ENCODE measurements at places on chromosomes 12 and 14.

DNA sequence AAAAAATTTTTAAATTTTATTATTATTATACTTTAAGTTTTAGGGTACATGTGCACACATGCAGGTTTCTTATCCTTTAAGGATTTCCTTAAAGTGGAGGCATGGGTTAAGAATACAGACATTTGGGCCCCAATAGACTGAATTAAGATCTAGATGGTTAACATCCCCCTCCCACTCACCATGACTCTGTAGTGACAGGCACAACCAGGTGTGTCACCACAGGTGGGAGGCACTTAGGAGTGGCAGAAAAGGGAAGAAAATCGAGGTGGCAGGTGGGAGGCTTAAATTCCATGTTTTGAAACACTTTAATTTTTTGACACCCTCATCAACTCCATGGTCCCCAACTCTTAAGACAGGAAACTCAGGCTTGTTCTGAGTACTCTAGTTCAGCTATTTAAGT is 37.6 kb upstream of the GRIP1 start:
- DNase-seq: no peak

GRCh38 chr12:86724716-86725115 is 468.5 kb upstream of the MGAT4C start:
- no peak for DNase-seq

- DNase-seq: no peak
Measured at GRCh38 chr12:30829876-30830275, 75.1 kb upstream of the CAPRIN2 start.

- no peak for DNase-seq
Measured at GRCh38 chr12:69633061-69633460, 22.4 kb upstream of the LRRC10 start.

DNA sequence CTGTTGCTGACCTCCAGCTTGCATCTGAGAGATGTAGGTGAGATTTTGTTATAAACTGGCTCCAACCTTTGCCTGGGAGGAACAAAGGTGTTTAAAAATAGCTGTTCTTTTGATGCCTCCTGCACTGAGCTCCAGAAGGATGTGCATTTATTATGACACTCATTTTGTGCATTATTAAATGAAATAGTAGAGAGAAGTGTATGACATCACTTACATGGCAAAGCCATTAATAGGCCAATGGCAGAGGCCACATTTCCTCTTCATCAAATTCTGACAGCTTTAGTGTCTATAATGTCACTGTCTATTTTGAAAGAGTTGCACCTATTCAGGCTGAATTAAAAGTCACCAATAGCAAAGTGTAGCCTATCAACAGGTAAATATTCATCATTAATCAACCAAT is 564.6 kb downstream of the FLRT2 start:
- no peak for DNase-seq

- DNase-seq: no peak
Measured at GRCh38 chr12:111034886-111035577, 114.7 kb upstream of the MYL2 start.

GRCh38 chr12:118356809-118357256 is 15.9 kb downstream of the TAOK3 start:
- DNase-seq: peak; percentile 95

DNA sequence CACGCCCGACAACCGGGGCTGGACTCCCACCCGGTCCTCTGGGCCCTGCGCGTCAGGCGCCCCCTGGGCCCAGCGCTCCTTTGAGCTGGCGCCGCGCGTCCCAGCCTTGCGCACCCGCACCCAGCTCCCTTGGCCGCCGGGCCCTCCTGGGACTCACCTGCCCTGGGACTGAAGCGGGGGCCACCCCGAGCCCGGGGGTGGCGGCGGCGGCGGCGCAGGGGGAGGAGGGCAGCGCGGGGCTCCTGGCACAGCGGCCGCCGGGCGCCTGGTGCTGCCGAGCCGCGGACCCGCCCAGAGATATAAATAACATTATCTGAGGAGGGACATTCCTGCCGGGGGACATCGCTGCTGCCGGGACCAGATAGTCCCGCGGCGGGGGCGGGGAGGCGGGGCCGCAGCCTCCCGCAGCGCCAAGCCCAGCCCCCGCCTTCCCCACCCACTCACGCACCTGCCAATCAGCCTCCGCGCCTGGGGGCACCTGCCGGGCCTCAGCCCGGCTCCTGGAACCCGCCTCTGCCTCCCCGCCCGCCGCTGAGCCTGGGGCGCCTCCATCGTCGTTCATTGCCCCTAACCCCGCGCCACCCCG is at the start of gene SPTB:
TSS of gene SPTB (minus strand) at position 273 of the 586 bp plus-strand sequence. CDS start 56,813 bp downstream, outside the sequence.
- DNase-seq: no peak

DNA sequence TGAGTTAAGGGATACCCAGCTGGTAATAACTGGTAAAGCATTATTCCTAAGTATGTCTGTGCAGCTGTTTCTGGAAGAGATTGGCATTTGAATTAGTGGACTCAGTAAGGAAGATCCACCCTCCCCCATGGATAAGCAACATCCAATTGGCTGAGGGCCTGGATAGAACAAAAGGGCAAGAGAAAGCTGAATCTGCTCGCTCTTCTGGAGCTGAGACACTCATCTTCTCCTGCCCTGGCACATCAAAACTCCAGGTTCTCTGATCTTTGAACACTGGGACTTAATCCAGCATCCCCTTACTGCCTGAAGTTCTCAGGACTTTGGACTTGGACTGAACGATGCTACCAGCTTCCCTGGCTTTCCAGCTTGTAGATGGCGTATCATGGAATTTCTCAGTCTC is 63.1 kb upstream of the CNOT2 start:
- no peak for DNase-seq

- no peak for DNase-seq
Measured at GRCh38 chr12:4626543-4626942, 22.3 kb downstream of the AKAP3 start.

- DNase-seq: no peak
Measured at GRCh38 chr12:39613525-39613924, 6.1 kb downstream of the ABCD2 start.

GRCh38 chr14:92892589-92892988 is 30.4 kb upstream of the CHGA start:
- no peak for DNase-seq

GRCh38 chr14:72483311-72483710 is 410.6 kb downstream of the DPF3 start:
- DNase-seq: no peak

DNA sequence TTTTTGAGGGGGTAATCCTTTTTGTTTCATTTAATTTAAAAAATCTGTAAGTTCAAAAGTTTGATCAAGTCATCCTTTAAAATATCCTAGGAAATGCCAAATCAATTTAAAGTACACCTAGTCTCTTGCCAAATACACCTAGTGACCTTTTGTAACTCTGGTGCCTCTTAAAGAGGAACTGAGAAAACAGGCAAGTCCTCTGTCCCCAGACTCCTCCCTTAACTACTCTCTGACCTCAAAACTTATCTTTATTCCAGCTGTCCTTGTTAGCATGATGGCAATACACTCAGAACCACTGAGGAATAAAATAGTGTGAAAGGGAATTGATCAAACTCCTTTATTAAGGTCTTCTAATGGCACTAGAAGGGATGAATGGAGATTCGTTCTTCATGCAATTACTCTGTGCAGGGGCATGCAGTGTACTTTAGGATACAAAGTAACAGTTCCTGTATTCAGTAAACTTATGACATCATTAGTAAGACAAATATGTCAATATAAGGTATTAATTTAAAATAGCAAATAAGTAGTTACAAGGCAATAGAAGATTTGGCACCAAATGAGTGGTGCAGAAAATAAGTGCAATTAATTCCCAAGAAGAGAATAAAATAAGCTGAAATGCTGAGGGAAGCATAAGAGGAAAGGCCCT is 3.3 kb downstream of the FAR2 start:
- peak; percentile 79 for DNase-seq

GRCh38 chr12:101634724-101635123 is 40.0 kb downstream of the MYBPC1 start:
- peak; percentile 83 for DNase-seq

DNA sequence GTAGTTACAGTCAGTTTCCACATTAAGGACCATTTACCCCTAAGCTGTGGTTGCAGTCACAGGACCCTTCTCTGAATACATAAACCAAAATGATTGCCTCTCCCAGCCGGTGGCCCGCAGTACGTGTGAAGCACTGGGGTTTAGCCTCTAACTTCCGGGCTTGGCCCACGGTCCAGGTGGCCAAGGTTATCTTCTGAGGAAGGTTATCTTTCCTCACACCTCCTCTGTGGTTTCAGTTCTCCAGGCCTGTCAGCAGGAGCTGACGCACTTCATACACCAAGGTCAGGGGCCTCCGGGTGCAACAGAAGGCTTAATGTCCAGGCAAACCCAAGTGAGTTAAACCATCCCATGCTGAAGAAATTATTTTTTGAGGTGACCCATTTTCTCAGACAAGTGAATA is 291.0 kb upstream of the FKBP4 start:
- no peak for DNase-seq

DNA sequence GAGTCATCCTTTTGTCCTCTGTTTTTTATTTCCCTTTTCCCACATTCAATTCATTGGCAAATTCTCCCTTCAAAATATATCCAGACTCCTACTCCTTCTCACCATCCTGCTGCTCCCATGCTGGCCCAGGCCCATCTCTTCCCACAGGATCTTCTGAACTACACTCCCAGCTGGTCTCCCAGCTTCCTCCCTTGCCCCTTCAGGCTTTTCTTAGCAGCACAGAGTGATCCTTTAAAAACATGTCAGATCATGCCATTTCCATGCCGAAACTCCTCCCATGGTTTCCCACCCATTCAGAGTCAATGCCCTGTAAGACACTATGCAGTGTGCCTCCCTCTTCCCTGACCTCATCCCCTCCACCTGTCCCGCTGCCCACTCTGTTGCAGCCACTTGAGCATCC is 2.4 kb upstream of the KRT84 start:
- no peak for DNase-seq

GRCh38 chr14:59265808-59266207 is 77.3 kb downstream of the DAAM1 start:
- no peak for DNase-seq

- peak; percentile 76 for DNase-seq
Measured at GRCh38 chr14:61462566-61463193, 141.3 kb downstream of the PRKCH start.

- no peak for DNase-seq
Measured at GRCh38 chr12:10241727-10242126, 29.1 kb downstream of the GABARAPL1 start.

DNA sequence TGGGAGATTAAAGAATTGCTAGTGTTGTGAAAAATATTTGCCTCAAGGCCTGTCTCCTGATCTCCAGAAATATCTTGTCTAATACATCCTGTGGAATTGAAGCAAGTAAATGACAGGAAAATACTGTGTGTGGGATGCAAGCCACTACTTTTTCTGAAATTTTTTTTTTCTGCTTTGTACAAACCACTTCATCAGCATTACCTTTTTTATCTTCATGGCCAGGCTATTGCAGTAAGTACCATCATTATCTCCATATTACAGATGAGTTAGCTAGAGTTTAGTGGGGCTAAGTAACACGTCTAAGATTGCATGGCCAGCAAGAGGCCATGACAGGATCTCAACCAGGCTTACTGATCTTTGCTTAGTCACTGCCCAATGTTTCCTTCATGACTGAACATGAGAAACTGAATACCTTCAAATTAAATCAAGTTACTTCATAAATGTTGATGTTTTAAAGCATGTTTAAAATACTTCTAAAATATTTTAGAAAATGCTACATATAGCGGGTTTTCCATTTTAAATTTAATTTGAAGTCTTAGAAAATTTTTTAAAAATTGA is 273.7 kb downstream of the SLC6A15 start:
- DNase-seq: no peak

- DNase-seq: no peak
Measured at GRCh38 chr12:17264603-17265002, 658.6 kb upstream of the LMO3 start.

GRCh38 chr12:62372134-62372533 is 94.5 kb upstream of the MON2 start:
- no peak for DNase-seq

DNA sequence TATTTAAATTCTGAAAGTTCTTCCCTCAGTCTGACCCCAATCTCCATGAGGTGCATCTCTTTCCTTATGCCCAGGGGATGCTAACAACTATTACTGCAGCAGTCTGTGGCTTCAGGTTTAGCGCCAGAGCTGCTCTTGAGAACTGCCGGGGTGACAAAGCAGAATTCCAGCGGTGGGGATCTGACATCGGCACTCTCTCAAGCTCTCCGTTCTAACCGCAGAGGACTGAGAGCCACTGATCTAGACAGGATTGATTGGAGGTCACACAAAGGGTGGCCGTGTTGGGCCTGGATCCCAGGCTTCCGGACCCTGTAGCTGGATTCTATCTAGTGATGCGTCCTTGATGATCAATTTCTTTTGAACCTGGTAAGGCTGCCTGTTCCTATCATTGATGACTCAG is 155.6 kb upstream of the TMEM132C start:
- no peak for DNase-seq

- peak; percentile 14 for DNase-seq
Measured at GRCh38 chr14:94427016-94427613, 25.5 kb downstream of the SERPINA11 start.

- DNase-seq: no peak
Measured at GRCh38 chr12:4251216-4251891, 22.2 kb upstream of the CCND2 start.

DNA sequence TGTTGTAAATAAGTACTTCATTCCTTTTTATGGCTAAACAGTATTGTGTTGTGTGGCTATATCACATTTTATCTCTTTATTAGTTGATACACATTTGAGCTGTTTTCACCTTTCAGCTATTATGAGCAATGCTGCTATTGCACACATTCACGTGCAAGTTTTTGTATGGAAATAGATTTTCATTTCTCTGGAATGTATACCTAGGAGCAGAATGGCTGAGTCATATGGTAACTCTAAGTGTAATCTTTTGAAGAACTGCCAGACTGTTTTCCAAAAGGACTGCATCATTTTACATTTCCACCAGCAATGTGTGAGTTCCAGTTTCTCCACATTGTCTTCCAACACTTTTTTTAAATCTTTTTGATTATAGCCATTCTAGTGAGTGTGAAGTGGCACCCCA is 134.0 kb downstream of the SRGAP1 start:
- no peak for DNase-seq

- no peak for DNase-seq
Measured at GRCh38 chr14:37819155-37820015, 224.0 kb downstream of the TTC6 start.

GRCh38 chr12:106598003-106598402 is 15.2 kb downstream of the RFX4 start:
- no peak for DNase-seq

DNA sequence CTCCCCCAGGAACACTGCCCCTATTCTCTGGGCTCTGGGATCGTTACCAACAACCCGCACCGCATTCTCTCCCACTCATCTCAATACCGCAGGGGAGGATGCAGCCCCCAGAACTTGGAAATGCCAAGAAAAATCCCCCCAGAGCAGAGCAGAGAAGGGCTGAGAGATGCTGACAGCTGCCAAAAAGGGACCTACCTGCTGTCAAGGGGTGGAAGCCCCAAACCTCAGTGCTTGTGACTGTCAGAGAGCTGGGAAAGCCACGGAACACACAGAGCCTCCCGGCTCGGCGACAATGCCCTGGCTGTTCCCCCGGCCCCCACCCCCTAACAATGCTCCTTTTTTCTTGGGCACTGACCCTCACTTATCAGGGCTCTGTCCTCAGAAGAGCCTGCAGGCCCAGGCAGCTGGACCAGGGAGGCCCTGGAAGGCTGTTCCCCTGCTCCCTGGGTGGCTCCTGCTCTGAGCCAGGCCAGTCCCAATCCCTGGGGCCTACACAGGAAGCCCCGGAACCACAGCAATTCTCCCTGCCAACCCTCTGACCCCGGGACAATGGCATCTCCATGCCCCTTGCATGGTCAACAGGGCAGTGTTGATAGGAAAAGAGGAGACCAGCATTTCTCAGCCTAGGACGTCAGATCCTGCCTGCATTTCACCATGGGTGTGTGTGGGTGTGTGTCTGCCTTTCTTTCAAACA is 78.9 kb downstream of the ITPK1 start:
- no peak for DNase-seq

GRCh38 chr14:75188086-75188485 is 11.7 kb upstream of the TMED10 start:
- no peak for DNase-seq
